ENCODE measurements at places on chromosomes 2 and 18.

DNA sequence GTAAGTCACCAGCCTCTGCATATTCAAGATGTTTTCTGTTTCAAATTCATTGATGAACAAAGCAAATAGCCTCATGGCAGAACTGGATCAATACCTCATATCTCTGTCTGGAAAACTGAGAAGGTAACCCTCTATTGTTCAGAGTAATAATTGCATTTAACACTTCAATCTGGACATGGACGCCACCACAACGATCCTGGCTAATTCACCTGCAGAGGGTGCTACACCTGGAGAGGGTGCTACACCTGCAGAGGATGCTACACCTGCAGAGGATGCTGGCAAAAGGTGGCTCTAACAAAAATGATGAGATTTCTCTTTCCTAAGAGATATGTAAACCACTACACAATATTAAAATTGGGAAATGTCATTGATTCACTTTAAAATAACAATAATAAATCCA is 183.1 kb upstream of the HNRNPA3 start:
- no peak for DNase-seq

DNA sequence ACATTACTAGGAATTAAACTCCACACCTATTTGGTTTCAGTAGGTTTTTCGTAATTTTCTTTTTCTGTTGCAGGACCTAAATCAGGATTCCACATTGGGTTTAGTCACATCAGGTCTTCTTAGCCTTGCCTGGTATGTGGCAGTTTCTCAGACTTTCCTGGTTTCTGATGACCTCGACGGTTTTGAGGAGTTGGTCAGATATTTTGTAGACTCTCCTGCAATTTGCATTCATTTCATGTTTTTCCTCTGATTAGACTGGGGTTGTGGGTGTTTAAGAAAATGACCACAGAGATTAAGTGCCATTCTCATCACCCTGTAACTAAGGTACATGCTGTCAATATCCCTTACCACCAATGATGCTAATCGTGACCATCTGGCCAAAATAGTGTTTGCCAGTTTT is 97.3 kb upstream of the ST6GAL2 start:
- DNase-seq = no peak

- DNase-seq = no peak
Measured at GRCh38 chr2:151020411-151020810, 241.3 kb downstream of the RBM43 start.

DNA sequence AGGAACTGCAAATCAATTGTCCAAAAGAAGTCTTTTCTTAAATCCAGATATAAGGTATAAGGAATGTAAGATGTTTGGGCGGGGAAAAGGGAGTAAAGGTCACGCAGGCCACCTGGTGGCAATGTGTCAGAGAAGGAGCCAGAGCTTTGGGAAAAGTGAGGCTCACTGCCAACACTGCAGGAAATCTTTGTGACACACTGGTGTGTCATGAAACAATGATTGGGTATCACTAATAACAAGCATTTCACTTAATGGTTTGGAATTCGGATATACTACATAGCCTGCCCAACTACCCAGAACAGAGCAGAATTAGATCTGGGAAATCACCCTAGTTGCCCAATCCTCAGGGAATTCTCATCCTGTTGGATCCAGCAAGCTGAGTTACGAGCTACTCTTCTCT is 61.0 kb downstream of the RBMS1 start:
- DNase-seq = no peak

- DNase-seq = no peak
Measured at GRCh38 chr2:175057078-175057685, 52.0 kb upstream of the CHN1 start.

DNA sequence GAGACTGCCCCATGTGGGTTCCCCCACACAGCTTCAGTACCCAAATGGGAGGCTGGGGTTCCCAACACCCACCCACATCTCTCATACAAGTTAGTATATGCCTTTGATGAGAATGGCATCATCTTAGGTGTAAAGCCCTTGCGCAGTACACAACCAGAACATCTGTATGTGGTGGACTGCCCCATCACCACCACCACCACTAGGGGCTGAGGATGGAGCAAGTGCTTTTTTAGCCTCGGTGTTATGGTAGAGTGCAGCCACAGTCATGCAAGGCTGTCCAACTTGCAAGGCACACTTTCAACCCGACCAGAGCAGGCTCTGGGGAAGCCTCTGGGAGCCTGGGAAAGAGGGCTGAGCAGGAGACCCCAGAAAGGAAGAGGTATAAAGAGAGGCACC is 241.2 kb downstream of the TFCP2L1 start:
- DNase-seq = no peak

- DNase-seq = no peak
Measured at GRCh38 chr2:15663802-15664201, 72.1 kb downstream of the DDX1 start.

Measured in nucleus accumbens (tissue), 56 donors.